ENCODE measurements at places on chromosomes 7 and 10.

DNA sequence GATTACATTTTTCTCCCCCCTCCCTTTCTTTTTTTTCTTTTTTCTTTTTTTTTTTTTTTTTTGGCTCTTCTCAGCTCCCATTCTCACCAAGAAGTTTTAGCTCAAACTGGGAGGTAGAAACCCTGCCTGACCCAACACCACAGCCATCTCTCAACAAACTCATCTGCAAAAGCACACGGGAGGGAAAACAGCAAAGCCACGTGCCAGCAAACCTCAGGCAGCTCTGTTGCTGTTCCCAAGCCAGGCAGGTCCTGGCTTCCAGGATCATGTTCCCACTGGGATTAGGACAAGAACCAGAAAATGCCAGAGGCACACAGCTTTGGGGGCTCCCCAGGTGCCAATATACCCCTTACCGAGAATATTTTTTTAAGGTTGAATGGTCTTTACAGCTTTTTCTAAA is 56.7 kb downstream of the ITIH5 start:
- no peaks in the 10 kb centered on the region for H3K4me1 ChIP-seq
- H3K27ac ChIP-seq = no peak overlapping the region
- no peak for DNase-seq
- H3K4me3 ChIP-seq = no peak overlapping the region

- no peak for DNase-seq
- H3K36me3 ChIP-seq = peaks cover 4% of the 10 kb centered on the region
- H3K27me3 ChIP-seq = no peaks in the 10 kb centered on the region
- no peak overlapping the region for H3K27ac ChIP-seq
- peaks cover 3% of the 10 kb centered on the region for H3K4me1 ChIP-seq
Observed at GRCh38 chr7:2126621-2127020, 106.1 kb downstream of the MAD1L1 start.

DNA sequence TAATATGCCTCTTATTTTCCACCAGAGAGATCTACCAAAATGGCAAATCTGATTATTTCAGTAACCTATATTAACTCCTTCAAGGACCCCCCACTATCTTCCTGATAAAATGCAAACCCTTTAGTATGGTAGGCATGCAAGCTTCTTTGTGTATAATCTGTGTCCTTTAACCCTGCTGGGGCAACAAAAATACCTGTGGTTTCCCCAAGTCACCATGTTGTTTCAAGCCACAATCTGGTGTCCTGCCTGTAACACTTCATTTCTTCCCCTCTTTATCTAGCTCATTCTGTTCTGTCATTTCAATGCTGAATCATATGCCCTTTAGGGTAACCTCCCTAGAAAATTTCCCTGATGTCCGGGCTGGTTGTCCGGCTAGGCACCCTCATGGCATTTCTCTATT is 5.3 kb downstream of the CALCR start:
- H3K27me3 ChIP-seq = peaks cover 2% of the 10 kb centered on the region
- no peak overlapping the region for H3K4me3 ChIP-seq
- H3K4me1 ChIP-seq = no peaks in the 10 kb centered on the region
- no peaks in the 10 kb centered on the region for H3K36me3 ChIP-seq
- H3K27ac ChIP-seq = no peak overlapping the region
- DNase-seq = no peak

DNA sequence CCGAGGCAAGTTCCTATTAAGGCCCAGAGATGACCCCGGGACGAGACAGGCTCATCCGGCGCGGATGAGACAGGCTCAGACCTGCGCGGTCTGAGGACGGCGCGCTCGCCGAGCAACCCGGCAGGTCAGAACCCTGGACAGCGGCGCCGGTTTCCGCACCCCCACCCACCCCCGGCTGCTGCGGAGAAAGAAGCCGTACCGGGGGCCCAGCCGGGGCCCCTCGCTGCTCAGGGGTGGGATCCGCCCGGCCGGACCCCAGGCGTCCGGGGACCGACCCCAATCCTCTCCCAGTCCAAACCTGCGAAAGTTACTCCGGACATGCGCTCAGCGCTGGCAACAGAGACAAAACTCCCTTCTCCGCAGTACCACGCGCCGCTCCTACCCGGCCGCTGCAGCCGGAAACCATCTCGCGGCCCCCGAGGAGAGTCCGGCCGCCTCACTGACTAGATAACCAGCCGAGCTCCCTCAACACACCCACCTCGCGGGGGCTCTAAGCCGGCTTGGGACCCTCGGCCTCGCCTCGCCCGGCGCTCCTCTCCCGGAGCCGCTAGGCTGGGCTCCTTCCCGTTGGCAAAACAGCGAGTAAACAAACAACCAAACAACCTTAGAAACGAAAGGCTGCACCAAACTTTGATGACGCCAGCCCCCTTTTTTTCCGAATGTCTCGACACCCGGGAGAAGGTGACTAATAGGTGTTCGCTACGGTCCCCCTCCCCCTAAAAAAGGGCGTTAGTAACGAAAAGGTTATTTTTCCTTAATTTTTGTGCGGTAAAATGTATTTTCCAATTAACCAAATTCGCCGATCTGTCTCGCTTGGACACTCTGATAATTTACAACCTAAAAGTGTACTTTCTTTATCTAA is 2.3 kb upstream of the DRGX start:
- H3K27ac ChIP-seq = peak overlapping the region; percentile 46
- H3K36me3 ChIP-seq = no peaks in the 10 kb centered on the region
- H3K27me3 ChIP-seq = peaks cover 27% of the 10 kb centered on the region
- H3K4me3 ChIP-seq = peak overlapping the region; percentile 39
- H3K4me1 ChIP-seq = peaks cover 7% of the 10 kb centered on the region
- DNase-seq = peak; percentile 68

GRCh38 chr10:27660711-27661110 is 84.9 kb downstream of the MKX start:
- no peaks in the 10 kb centered on the region for H3K36me3 ChIP-seq
- no peak for DNase-seq
- H3K27me3 ChIP-seq = peaks cover 17% of the 10 kb centered on the region

- H3K27me3 ChIP-seq = peaks cover 17% of the 10 kb centered on the region
- H3K27ac ChIP-seq = no peak overlapping the region
- DNase-seq = no peak
- H3K36me3 ChIP-seq = no peaks in the 10 kb centered on the region
Observed at GRCh38 chr10:125035588-125036295, 93.8 kb downstream of the ZRANB1 start.

DNA sequence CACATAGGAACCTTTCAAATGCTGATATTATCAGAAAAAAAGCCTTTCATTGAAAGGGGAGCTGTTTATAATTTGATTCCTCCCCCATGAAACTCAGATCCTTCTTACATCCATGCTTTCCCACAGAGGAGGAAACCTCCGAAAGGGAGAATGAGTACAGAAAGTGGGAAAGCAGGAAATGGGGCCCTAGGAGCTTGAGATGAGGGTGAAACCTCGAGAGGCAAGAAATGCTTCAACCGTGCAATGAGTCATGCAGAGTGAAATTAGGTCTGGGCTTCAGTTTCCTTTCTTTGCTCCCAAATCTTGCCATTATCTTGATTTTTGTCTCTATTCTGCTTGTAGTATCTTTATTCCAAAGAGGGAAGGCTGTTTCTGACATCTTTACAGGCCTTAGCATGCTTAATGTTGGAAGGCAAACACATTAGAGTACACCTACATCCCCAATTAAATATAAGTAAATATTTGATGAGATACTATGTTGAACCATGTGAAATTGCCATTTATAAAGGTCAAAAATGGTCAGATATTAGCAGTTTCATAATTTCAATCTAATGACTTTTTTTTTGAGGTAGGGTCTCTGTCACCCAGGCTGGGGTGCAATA is 79.1 kb downstream of the NAMPT start:
- H3K27ac ChIP-seq = no peak overlapping the region
- H3K27me3 ChIP-seq = peaks cover 10% of the 10 kb centered on the region
- no peaks in the 10 kb centered on the region for H3K36me3 ChIP-seq
- DNase-seq = no peak

DNA sequence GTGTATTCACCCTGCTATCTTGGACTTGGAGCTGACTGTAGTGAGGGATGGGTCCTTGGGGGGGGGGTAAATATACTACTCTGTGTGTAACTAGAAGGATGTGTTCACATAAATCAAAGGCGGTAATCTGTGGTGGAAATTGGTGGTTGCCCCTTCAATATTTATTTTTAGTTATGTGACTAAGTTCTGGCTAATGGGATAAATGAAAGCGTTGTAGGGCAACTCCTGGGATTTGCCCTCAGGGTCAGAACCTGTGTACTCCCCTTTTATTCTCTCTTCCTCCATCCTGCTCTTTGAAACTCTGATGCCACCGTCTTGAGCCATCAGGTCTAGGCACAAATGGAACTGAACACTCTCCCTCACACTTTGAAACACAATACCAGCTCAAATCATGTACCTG is 24.3 kb upstream of the ST7 start:
- H3K27ac ChIP-seq = no peak overlapping the region
- H3K4me1 ChIP-seq = peaks cover 4% of the 10 kb centered on the region
- DNase-seq = no peak
- peaks cover 3% of the 10 kb centered on the region for H3K27me3 ChIP-seq
